ENCODE measurements at places on chromosomes 6 and 20. TPM values are rescaled to one million over a fixed set of nuclear protein-coding genes. Genes with fewer than 3 reads are reported as not detected.

DNA sequence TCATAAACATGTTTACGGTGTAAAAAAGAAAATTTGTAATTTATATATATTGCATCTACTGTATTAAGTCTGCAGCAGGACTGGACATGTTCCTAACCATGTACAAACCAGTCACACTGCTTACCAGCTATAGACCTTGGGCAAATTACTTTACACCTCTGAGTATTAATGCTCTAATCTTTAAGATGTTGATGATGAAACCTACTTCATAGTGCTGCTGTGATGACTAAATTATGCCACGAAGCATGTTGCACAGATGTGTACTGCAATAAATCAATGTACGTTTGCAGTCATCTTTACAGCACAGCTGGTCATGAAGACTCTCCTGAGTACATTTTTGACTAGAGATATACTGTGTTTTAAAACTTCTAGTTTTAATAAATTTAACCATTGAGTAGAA, 42.6 kb downstream of the PRKN start:
- no peak for DNase-seq

- no peak for DNase-seq
Observed at GRCh38 chr6:72412709-72413044, 209.2 kb upstream of the KCNQ5 start.

GRCh38 chr6:53428886-53429285, 80.1 kb upstream of the ELOVL5 start:
- no peak for DNase-seq

- DNase-seq: no peak
Observed at GRCh38 chr6:119171864-119172588, 93.6 kb upstream of the FAM184A start.

Gene ZNF311
- 1.3 TPM for total RNA-seq

Measured in fibroblast of the aortic adventitia (primary cell).